Hindlimb muscle (tissue), 1 donor: ENCODE measurements at places on chromosomes 4 and X.
A peak's percentile ranks its signal among the peaks of the same experiment; 100 is the strongest.

GRCh38 chr4:38382520-38382919 is 281.5 kb upstream of the KLF3 start:
- DNase-seq: no peak

DNA sequence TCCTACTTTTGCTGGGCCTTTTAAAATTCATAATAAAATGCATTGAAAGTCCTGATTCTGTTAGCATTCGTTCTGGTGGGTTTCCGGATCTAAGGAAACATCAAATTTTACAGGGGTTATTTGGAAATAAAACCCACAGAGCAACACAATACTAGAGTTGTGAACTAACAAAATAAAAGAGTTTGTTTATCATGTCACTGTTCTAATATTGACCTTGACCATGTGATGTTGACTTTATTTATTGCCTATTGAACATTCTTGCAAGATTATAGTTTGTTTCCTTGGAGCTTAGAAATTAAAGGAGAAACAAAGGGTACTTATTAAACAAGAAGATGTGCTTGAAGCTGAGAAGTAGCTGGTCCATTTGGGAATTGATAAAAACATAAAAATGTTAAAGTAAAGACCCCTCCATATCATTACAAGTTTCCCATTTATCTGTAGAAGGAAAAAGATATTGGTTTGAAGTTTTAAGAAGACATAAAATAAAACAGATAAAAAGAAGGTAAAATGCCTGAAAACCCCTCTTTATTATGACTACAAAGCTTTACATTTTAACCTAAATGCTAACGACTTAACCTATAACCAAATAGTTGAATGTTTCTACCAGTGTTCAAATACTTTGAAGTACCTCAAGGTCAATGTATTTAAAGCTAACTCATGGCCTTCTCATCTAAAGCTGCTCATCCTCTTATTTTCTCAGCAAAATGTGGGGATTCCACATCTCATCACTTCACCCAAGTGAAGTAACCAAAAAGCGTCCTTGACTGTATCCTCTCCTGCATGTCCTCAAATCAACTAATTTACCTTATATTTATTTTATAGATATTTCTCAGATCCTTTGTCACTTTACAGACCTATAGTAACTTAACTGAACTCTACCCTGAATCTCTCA is 179.6 kb downstream of the GASK1B start:
- no peak for DNase-seq

DNA sequence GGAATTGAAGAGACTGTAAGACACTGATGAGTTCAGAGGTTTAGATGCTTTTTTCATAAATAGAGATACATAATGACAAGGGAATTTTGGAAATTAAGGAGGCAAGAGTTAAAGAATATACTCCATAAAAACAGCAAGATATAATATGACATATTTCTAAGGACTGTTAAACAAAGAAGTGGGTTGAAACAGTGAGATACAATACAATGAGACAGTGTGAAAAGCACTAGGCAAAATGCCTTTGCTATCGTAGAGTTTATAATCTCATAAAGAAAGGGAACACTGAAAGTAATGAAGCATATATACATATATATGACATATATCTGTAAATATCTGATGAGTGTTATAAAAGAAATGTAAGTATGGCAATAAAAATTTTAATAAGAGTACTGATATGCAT is 1496.2 kb downstream of the TECRL start:
- no peak for DNase-seq

DNA sequence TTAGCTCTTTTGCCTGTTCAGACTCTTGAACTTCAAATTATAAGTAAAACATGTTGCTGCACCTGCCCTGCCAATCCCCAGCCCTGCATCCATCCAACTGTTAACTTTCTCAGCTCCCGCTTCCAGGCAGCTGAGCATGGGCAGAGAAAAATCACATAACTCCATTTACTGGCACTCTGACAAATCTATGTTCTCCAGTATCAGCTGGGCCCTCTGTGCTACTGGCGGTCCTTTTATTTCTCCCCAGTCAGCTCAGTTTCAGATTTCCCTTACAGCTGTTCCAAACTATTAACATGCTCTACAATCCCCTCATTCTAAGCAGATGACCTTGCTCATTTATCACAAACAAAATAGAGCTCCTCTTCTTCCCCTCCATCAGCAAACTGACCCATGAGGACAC is 240.4 kb upstream of the TET2 start:
- DNase-seq: peak; percentile 42

DNA sequence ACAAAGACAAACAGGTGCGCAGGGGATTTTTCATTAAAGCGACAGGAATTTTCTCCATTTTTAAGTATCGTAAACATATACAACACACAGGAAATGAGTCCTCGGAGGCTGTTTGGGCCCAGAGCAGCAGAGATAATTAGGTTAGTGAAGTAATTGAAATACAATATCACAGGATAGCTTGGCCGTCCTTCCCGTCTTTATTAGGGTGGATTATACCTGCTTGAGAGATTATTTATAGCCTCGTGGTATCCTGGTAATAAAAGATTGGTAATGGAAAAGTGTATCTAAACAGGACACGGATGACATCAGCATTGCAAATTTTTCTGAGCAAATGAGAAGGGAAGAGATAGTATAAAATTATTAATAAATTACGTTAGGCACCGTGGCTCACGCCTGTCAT is 68.2 kb downstream of the CRLF2 start:
- no peak for DNase-seq

DNA sequence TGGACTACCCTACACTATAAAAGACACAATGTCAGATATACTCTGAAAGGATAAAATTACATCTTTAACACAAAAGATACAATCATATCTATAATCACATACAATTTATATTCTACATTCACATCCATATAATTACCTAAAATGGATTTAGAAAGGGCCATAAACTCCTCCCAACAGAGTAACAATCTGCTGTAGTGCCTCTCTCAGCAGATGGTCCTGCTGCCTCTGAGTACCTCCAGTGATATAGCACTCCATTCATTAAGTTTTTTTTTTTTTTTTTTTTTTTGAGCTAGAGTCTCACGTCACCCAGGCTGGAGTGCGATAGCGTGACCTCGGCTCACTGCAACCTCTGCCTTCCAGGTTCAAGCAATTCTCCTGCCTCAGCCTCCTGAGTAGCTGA is 7.4 kb downstream of the ANKRD37 start:
- DNase-seq: no peak

DNA sequence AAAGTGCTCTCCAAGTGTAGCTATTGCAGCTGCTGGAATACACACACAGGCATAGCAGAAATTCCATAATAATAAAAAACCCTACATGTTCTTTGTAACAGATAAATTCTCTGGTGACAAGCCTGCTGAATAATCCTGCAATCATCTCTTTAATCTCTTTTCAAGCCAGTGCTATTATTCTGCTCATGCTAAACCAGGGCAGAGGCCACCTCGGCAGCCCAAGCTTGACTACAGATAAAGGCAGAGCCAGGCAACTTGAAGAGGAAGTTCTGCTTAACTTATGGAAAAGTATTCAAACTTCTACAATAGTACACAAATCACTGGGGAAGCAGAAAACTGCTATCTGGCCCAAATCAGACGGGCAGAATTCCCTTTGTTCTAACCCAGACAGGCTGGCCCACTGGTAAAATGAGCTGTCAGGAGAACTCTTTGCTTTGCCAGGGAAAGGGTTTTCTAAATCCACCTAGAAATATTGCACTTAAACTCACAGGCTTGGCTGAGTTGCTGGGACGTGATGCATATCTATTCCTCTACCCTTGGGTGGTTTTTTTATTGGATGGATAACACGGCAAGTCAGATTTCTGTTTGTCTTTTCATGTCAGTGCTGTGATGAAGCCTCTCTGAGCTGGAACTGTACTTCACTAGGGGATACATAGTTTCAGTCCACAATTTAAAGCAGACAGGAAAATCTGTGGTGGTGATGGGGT is 70.5 kb downstream of the GATB start:
- DNase-seq: peak; percentile 32

- no peak for DNase-seq
These were observed 421.8 kb downstream of the HNRNPD start for GRCh38 chr4:81951891-81952455.

- no peak for DNase-seq
These were observed 100.7 kb downstream of the PTTG2 start for GRCh38 chr4:38060829-38061431.

- DNase-seq: no peak
These were observed 225.9 kb upstream of the CASK start for GRCh38 chrX:42149281-42149680.

- DNase-seq: peak; percentile 26
These were observed 124.2 kb upstream of the EOLA2 start for GRCh38 chrX:150062292-150063137.

DNA sequence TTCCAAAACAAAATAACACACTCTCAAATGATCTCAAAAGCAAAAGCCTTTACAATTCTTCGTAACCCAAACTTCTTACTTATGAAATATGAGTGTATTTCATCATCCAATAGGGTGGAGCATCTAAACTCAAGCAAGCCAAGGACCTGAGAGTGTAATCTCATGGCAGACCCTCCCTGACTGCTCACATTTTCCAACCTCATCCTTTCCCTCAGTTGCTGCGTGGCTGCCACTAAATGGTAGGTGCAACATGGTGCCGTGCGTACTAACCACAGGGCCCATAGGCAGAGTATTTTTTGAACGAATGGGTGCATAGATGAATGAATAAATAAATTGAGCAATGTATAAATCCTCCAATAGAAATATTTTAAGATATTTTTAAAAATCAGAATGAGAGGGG is 45.4 kb downstream of the TTC29 start:
- no peak for DNase-seq

- no peak for DNase-seq
These were observed 12.2 kb downstream of the SPOCK3 start for GRCh38 chr4:167222099-167222498.

DNA sequence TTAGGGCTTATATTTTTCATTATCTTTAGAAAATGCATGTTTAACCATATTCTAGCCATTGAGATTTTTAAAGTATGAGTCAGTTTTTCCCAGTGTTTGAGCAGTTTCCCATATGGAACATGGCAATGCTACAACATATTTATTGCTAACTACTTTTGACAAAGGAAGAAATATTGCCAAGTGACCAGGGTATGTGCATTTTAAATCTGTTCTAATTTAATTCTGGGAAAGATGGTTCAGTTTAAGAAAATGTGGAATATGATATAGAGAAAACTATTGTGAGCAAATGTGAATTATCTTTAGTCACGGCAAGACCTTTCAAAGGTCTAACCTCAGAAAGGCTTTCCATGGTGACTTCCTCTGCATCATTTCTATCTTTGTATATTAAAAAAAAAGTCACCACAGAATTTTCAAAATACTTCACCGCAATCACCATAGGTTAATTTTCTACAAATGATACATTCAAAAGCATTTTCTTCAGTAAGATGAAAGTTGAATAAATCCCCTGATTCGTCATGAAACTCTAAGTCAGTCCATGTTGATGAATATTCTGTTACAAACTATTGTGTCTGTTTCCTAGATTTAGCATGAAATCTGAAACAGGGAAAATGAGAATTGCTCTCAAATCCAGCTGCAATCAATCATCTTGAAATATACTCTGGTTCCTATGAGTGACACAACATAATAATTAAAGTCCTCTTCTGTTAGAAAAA is 2349.0 kb upstream of the TENM3 start:
- no peak for DNase-seq

GRCh38 chr4:27049239-27049829 is 188.7 kb downstream of the STIM2 start:
- DNase-seq: no peak

DNA sequence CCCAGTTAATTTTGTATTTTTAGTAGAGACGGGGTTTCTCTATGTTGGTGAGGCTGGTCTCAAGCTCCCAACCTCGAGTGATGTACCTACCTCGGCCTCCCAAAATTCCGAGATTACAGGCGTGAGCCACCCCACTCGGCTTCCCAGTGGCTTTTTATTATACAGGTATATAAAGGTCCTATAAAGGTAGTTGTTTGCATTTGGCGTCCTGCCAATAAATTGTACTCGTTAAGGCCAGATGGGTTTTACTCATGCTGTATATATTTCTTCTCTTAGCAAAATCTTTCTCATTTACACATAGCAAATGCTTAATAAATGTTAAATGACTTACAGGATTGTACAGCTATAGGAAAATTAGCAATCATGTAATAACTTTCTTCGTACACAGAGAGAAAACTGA is 6.9 kb downstream of the SHROOM3 start:
- no peak for DNase-seq

DNA sequence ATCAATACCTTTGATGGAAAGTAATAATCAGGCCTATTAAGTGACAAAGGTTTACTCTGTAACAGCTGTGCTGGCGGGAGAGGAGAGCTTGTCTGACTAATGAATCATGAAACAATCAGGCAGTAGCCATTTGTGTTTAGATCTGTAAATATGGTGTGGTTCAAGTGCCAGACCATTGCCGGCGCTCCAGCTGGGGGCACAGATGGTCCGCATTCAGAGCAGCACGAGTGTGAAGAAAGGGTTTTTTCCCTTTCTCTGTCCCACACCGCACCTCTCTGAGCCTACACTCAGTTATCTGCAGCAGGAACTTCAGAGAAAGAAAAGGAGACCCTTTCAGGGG is 111.3 kb upstream of the PAQR3 start:
- DNase-seq: no peak

- DNase-seq: no peak
These were observed 38.6 kb downstream of the TMEM150C start for GRCh38 chr4:82523179-82523578.

- DNase-seq: no peak
These were observed 29.0 kb upstream of the INPP4B start for GRCh38 chr4:142875117-142875516.

- no peak for DNase-seq
These were observed 63.2 kb downstream of the ATXN3L start for GRCh38 chrX:13256603-13257002.

GRCh38 chr4:15233264-15233597 is 194.6 kb upstream of the C1QTNF7 start:
- DNase-seq: peak; percentile 46
